ENCODE measurements at places on chromosomes 5 and 9. TPM values are rescaled to one million over a fixed set of nuclear protein-coding genes. Genes with fewer than 3 reads are reported as not detected.
A peak's percentile ranks its signal among the peaks of the same experiment; 100 is the strongest.

DNA sequence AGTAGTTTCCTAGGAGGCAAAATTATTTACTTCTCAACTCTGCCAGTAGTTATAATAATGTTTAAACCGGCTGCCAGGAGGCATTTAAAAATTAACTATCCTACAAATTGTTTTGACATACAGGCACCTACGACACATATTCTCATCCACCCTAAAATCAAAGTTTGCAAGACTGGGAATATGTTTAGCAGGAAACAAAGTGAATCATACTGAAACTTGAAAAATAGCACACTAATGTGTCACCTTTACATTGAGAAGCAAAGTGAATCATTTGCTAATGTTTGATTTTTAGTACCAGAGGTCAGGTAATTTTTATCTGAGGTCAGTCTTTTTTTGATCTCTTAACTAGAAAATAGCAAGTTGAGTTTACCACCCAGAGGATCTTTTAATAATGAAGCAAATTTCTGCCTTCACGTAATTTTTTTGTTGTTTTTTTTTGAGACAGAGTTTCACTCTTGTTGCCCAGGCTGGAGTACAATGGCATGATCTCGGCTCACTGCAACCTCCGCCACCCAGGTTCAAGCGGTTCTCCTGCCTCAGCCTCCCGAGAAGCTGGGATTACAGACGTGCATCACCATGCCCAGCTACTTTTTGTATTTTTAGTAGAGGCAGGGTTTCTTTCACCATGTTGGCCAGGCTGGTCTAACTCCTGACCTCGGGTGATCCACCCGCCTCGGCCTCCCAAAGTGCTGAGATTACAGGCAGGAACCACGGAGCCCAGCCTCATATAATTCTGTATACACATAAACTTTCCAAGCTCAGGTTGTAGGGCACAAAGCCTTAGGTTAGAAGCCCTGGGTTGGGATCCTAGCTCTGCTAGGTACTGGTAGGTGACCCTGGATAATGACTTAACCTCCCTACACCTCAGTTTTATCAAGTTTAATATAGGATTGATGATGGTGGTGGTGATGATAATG is 124.3 kb downstream of the UGCG start:
- H3K36me3 ChIP-seq: no peaks in the 10 kb centered on the region
- H3K27ac ChIP-seq: no peak overlapping the region
- H3K4me1 ChIP-seq: no peaks in the 10 kb centered on the region
- no peaks in the 10 kb centered on the region for H3K27me3 ChIP-seq
- H3K4me3 ChIP-seq: no peak overlapping the region
- DNase-seq: no peak

- no peak overlapping the region for H3K4me3 ChIP-seq
- peaks cover 100% of the 10 kb centered on the region for H3K4me1 ChIP-seq
- H3K27me3 ChIP-seq: no peaks in the 10 kb centered on the region
Observed at GRCh38 chr9:127970401-127971313, 10.1 kb downstream of the EEIG1 start.

- H3K27me3 ChIP-seq: no peaks in the 10 kb centered on the region
- no peak for DNase-seq
- no peaks in the 10 kb centered on the region for H3K36me3 ChIP-seq
Observed at GRCh38 chr5:78953092-78953800, 31.9 kb downstream of the ARSB start.

The WDR38 gene
- 0.39 TPM for total RNA-seq

- no peak overlapping the region for H3K4me3 ChIP-seq
- H3K27me3 ChIP-seq: no peaks in the 10 kb centered on the region
- DNase-seq: no peak
Observed at GRCh38 chr9:87234854-87235253, 262.8 kb upstream of the DAPK1 start.

DNA sequence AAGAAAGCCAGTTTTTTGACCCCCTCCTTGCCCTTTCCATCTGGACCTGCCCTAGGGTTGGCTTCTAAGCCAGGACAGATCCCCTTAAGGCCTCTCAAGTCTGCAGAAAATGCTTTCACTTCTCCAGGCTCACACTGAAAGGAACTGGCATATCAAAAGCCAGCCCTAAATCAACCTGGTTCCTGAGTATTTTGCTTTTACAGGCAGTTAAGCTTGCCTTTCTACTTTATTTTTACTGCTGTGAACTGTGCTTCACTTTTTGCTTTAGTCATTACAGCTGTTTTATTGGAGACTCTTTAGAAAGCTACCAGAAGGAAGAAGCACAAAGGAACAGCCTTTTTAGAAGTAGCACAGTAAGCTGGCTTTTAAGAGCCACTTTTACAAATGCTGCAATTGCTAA is 5.0 kb downstream of the TARS1 start:
- H3K4me1 ChIP-seq: no peaks in the 10 kb centered on the region
- no peak overlapping the region for H3K27ac ChIP-seq
- no peak overlapping the region for H3K4me3 ChIP-seq
- no peaks in the 10 kb centered on the region for H3K27me3 ChIP-seq
- no peak for DNase-seq
- no peaks in the 10 kb centered on the region for H3K36me3 ChIP-seq

- peaks cover 7% of the 10 kb centered on the region for H3K4me1 ChIP-seq
- no peak overlapping the region for H3K4me3 ChIP-seq
- no peaks in the 10 kb centered on the region for H3K27me3 ChIP-seq
Observed at GRCh38 chr5:65121880-65122436, 353.2 kb downstream of the CWC27 start.

The SUSD3 gene
- not detected for total RNA-seq

GRCh38 chr5:96278981-96279380 is 154.1 kb downstream of the PCSK1 start:
- H3K27ac ChIP-seq: no peak overlapping the region
- H3K4me1 ChIP-seq: no peaks in the 10 kb centered on the region
- no peak overlapping the region for H3K4me3 ChIP-seq
- peak; percentile 36 for DNase-seq

- peak overlapping the region; percentile 77 for H3K27ac ChIP-seq
- no peak overlapping the region for H3K4me3 ChIP-seq
- no peaks in the 10 kb centered on the region for H3K27me3 ChIP-seq
- peaks cover 9% of the 10 kb centered on the region for H3K4me1 ChIP-seq
- H3K36me3 ChIP-seq: no peaks in the 10 kb centered on the region
Observed at GRCh38 chr5:142364251-142365145, 39.7 kb upstream of the SPRY4 start.

The CER1 gene
- 1.5 TPM for total RNA-seq

- no peaks in the 10 kb centered on the region for H3K27me3 ChIP-seq
- DNase-seq: no peak
- H3K36me3 ChIP-seq: no peaks in the 10 kb centered on the region
Observed at GRCh38 chr5:78293851-78294247, 649 bp downstream of the AP3B1 start.

The PLPPR1 gene
- 1.7 TPM for total RNA-seq

The FAM169A gene
- total RNA-seq: 11.7 TPM

The NKD2 gene
- total RNA-seq: 0.60 TPM

- H3K27ac ChIP-seq: no peak overlapping the region
- no peaks in the 10 kb centered on the region for H3K4me1 ChIP-seq
- no peak overlapping the region for H3K4me3 ChIP-seq
- DNase-seq: no peak
Observed at GRCh38 chr5:56340196-56340980, 107.3 kb upstream of the ANKRD55 start.

The SLC46A2 gene
- not detected for total RNA-seq

GRCh38 chr9:126528111-126528510 is 85.6 kb upstream of the LMX1B start:
- no peak overlapping the region for H3K27ac ChIP-seq
- H3K36me3 ChIP-seq: no peaks in the 10 kb centered on the region
- H3K4me1 ChIP-seq: peaks cover 12% of the 10 kb centered on the region

DNA sequence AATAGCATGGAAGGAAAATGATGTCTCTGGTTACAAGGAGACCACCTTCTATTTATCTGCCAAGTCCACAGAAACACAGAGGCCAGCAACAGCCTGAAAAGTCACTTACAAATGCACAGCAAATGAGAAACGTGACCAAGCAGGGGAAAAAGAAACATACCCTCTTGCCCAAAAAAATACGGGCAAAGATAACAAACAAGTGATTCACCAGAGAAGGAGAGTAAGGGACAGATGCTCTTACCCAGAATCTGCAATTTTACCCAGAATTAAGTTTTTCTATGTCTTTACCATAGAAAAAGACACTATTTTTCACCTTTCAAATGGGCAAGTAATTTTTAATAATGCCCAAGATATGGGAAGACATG is 28.1 kb downstream of the CAMSAP1 start:
- no peak overlapping the region for H3K4me3 ChIP-seq
- no peak for DNase-seq
- peaks cover 24% of the 10 kb centered on the region for H3K36me3 ChIP-seq
- H3K27ac ChIP-seq: no peak overlapping the region

The LRRTM2 gene
- total RNA-seq: 1.2 TPM

The SV2C gene
- 1.4 TPM for total RNA-seq

- no peak overlapping the region for H3K27ac ChIP-seq
- no peaks in the 10 kb centered on the region for H3K36me3 ChIP-seq
- no peak overlapping the region for H3K4me3 ChIP-seq
- no peaks in the 10 kb centered on the region for H3K4me1 ChIP-seq
- DNase-seq: no peak
Observed at GRCh38 chr5:32814141-32814540, 103.0 kb downstream of the NPR3 start.

The FOXD4L4 gene
- total RNA-seq: not detected

- no peaks in the 10 kb centered on the region for H3K27me3 ChIP-seq
- no peak overlapping the region for H3K4me3 ChIP-seq
- H3K36me3 ChIP-seq: no peaks in the 10 kb centered on the region
- DNase-seq: no peak
- H3K27ac ChIP-seq: no peak overlapping the region
Observed at GRCh38 chr5:39755452-39755851, 330.7 kb upstream of the DAB2 start.

The ERP44 gene
- 10.9 TPM for total RNA-seq

DNA sequence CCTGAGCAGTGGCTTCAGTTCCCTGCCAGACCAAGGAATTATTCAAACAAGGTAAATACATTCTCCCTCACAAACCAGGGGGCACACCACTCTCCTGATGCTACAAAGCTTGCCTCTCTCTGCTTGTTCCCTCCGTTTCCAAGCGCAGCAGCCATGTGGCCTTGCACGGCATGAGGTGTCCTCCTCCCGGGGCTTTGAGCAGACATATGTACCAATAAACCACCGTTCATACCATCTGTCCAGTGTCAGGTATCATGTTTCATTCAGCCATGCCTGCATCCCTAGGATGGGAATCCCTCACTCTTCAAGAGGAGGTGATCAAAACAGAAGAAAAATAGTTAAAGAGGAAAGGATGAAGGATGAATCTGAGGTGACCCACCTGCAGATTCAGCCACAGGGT is 282.7 kb downstream of the ENC1 start:
- DNase-seq: no peak
- no peaks in the 10 kb centered on the region for H3K4me1 ChIP-seq
- H3K4me3 ChIP-seq: no peak overlapping the region
- H3K36me3 ChIP-seq: no peaks in the 10 kb centered on the region
- H3K27ac ChIP-seq: no peak overlapping the region
- no peaks in the 10 kb centered on the region for H3K27me3 ChIP-seq

- H3K36me3 ChIP-seq: no peaks in the 10 kb centered on the region
- no peaks in the 10 kb centered on the region for H3K4me1 ChIP-seq
- DNase-seq: no peak
- H3K4me3 ChIP-seq: no peak overlapping the region
- no peaks in the 10 kb centered on the region for H3K27me3 ChIP-seq
- no peak overlapping the region for H3K27ac ChIP-seq
Observed at GRCh38 chr5:122959740-122960445, 76.6 kb downstream of the PPIC start.

GRCh38 chr5:2722901-2723300 is 28.6 kb downstream of the IRX2 start:
- no peaks in the 10 kb centered on the region for H3K4me1 ChIP-seq
- DNase-seq: no peak
- H3K27ac ChIP-seq: no peak overlapping the region
- H3K27me3 ChIP-seq: no peaks in the 10 kb centered on the region

GRCh38 chr5:132500931-132501628 is 10.5 kb upstream of the IRF1 start:
- H3K4me3 ChIP-seq: no peak overlapping the region
- no peaks in the 10 kb centered on the region for H3K4me1 ChIP-seq
- peak; percentile 23 for DNase-seq
- peak overlapping the region; percentile 91 for H3K27ac ChIP-seq

DNA sequence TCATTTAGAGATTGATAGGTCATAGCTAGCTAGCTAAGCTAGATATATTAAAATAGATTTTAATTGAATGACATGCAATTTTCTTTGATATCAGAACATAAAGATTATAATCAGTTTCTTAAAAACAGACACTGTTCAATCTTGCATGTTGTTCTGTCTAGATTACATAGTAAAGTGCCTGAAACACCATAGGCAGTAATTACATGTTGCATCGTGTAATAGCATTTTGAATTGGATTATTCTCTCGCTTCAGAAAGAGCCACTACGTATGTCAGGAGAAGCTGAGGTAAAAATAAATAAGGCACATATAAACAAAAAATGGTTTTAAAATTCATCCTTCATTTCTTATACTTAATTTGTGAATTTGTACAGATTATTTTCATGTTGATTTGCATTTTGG is 148.0 kb upstream of the CDH12 start:
- H3K4me3 ChIP-seq: no peak overlapping the region
- H3K4me1 ChIP-seq: no peaks in the 10 kb centered on the region
- no peaks in the 10 kb centered on the region for H3K27me3 ChIP-seq
- no peak overlapping the region for H3K27ac ChIP-seq

The ACSL6 gene
- 3.3 TPM for total RNA-seq

DNA sequence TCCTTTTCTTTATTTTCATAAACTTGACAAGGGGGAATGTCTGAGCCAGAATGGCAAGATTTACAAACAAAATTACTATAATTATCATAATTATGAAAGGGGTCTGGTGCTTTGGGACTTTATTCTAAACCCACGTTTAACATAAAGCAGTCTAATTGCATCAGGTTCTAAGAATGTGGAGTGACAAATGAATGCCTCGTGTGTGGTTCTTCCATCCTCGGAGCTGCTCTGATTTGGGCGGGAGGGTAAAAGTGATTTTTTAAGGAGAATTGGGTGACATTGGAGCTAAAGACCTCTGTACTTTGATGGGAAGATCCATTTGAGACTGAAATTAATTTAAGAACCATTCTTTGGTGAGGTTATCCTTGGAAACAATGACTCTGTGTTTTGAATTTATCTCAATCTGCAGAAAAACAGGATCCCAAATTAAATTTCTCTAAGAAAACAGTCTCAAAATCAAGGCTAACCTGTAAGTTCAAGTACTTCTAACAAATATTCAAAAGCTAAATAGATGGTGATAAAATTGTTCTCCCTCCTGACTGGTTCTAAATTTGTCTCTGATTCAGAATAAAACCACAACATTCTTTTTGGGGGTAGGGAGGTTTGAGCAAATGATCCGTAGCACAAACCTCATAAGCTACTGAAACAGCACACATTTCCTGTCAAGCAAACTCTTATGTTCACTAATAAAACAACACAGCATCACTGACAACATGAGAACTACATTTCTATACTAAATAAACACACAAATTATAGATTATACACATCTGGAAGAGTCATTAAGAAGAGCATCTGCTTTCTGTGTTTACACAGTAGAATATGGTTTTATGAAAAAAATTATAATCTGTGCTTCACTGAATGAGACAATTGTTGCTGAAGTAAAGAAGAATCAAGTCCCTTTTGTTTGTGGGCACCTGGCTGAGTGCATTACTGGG is 85.5 kb downstream of the DCP2 start:
- H3K27ac ChIP-seq: peak overlapping the region; percentile 10
- H3K4me3 ChIP-seq: no peak overlapping the region
- no peak for DNase-seq
- peaks cover 13% of the 10 kb centered on the region for H3K4me1 ChIP-seq
- H3K27me3 ChIP-seq: no peaks in the 10 kb centered on the region

Data from tibial nerve (tissue), 4 donors.